ENCODE measurements at places on chromosomes 7 and 10.
A peak's percentile ranks its signal among the peaks of the same experiment; 100 is the strongest.

DNA sequence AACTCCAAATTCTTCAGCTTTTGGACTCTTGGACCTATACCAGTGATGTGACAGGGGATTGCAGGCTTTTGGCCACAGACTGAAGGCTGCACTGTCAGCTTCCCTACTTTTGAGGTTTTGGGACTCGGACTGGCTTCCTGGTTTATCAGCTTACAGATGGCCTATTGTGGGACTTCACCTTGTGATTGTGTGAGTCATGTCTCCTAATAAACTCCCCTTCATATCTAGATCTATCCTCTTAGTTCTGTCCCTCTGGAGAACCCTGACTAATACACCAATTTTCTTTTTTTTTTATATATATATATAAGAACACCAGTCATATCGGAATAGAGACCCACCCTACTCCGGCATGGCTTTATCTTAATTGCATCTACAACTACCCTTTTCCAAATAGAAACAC lies 166.8 kb downstream of the ETV1 start:
- no peak for DNase-seq

GRCh38 chr10:97577701-97578100 lies 5.1 kb downstream of the ANKRD2 start:
- no peak for DNase-seq

DNA sequence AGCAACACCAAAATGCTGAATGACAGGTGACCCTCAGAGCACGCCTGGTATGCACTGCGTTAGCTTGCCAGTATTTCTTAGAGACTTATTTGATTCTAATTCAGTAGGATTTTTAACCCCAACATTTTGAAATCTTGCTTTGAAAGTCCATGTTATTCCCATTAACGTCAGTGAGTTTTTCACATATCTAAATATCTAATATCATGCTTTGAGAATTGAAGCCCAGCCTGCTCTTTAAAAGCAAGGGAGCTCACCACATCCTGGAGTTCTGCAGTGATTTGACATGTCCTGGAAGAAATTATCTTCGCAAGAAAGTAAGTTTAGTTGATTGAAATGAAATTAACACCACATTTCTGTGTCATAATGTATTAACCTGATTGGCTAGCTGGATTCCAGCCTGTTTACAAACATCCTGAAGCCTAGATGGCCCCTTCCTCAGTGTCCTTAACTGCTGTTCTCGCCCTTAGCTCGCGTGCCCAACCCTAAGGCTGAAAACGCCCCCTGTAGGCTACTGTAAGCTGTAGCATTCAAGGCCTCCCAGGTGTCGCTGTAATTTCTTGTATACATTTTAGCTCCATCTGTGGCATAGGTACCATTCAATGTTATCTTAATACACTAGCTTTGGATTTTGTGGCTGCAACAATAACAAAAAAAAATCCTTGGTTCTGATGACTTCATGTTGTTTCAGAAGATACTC lies 191.5 kb downstream of the MGMT start:
- DNase-seq = no peak

DNA sequence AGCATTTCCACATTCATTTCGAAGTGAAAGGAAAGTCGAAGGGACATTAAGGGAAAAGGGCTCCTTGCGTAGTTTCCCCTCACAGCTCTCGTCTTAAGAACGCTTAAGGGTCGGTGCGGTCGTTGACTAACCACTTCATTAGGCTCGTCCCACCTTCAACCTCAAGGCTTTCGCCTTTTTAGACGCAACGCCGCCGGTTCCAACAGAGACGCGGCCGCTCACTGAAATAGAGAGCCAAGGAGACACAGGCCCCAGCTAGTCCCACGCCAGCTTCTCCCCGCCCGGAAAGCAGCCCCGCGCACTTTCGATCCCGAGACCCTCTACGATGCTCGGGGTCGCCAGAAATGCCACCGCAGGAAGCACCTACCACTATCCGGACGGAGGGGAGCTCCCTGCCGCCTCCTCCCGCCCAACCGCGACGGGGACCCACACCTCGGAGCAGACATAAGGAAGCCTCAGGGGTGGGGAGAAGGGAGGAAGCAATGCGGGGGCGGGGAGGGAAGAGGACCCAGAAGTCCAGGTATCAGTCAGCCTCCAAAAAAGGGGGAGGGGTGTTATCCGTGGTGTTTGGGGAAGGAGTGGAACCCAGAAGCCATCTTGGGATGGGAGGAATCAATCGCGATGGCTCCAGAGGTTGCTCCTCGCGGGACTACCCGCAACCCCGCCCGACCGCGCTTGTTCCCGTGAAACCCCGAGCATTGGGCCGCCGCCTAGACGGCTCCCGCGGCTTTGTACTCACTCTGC lies 559 bp downstream of the TRA2A start:
- peak; percentile 20 for DNase-seq

DNA sequence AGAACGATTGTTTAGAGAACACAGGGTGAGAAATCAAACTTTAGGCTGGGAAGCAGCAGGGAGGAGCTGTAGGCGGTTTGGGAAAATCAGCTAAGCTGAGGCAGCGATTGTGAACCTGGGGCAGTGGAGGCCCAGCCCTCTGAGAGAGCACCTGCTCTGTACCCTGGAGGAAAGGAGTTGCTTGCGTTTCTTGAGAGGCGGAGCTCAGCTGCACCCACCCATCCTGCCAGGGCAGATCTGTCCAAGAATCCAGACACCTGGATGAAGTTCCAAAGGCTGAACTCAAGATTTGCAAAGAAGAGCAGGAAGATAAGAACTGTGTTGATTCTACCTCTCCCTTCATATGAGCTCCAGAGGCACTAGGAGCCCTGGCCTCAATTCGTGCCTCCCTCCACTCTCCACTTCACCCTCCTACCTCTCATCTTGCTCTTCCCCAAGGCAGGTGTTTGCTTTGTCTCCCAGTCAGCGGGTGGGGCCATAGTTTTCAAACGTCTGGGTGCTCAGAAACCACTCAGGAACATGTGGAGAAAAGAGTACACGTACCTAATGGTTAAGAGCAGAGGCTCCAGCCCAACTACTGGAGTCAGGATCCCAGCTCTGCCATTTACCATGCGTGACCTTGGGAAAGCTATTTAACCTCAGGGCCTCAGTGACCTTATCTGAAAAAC lies 21.5 kb upstream of the TMEM213 start:
- no peak for DNase-seq

GRCh38 chr7:94669773-94670495 lies 14.0 kb upstream of the SGCE start:
- DNase-seq = no peak

DNA sequence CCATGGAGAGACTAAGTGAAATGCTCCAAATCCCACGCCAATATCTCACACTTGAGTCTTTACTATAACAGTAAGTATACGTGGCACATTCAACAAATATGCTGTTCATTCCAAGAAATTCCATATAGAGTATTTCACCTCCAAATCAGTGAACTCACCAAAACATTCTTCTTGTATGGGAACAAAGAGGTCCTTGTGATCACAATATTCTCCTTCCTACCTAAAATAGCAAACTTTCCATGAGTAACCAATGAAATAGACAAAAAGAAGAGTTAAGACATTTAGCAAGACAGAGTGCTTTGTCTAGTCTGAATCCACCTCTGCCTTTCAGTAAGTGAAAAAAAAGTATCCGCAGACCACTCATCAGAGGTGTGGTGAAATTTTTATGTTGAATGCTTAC lies 77.3 kb upstream of the NXPH1 start:
- no peak for DNase-seq

DNA sequence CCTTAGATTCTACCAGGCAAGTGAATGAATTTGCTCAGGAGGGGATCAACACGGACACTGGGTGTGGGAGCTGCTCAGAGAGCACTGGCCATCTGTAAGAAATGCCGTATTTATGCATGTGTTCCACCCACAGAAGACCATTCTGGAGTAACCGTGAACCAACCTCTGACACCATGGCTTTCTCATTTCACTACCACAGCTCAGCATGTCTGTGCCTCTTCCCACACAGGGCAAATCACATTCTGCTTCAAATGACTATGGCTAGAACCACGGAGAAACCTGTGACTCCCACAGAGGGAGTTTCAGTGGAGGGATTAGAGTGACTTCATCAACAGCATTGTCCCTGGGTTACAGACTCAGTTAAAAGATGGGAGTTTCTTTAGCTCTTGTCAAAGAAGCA lies 893.4 kb downstream of the XPNPEP1 start:
- DNase-seq = no peak

DNA sequence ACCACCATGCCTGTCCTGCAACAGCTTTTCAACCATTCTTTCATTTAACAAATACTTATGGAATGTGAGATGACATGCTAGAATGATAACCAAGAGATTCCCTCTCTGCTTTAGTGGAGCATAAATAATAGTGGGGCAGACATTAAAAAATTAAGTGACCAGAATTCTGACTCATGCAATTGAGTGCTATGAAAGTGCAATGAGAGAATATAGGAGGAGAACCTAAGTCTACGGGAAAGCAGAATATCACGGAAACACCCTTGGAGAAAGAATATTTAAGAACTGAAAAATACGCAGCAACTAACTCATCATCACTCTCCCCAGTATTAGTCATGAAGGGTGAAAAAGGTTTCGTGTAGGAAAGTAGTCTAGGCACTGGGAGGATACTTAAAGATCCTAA lies 7.1 kb downstream of the KIF5B start:
- no peak for DNase-seq

GRCh38 chr10:69451784-69452251 lies 553 bp downstream of the TSPAN15 start:
- DNase-seq = no peak

- DNase-seq = no peak
Observed at GRCh38 chr7:30303312-30304039, 19.1 kb downstream of the ZNRF2 start.

GRCh38 chr7:131627735-131628190 lies 71.3 kb upstream of the PODXL start:
- DNase-seq = no peak

DNA sequence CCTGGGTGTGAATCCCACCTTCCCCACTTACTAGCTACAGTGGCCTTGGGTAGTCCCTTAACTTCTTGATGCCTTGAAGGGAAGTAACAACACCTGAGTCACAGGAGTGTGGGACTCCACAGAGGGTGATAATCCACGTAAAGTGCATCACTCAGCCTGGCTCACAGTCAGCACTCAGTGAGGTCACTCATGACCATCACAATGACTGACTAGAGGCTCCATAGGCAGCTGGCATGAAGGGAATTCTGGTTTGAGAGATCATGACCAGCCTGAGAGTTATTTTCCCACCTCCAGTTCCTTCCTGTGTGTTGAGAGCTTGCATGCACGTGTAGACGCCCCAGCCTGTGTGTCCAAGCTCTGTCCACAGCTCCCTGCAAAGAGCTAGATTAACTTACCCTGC lies 34.8 kb downstream of the NEUROG3 start:
- DNase-seq = no peak

GRCh38 chr7:140542228-140542603 lies 62.9 kb upstream of the MKRN1 start:
- DNase-seq = no peak

- DNase-seq = no peak
Observed at GRCh38 chr7:31476073-31476745, 37.7 kb upstream of the ITPRID1 start.
